ENCODE measurements at places on chromosomes 6 and 20.

DNA sequence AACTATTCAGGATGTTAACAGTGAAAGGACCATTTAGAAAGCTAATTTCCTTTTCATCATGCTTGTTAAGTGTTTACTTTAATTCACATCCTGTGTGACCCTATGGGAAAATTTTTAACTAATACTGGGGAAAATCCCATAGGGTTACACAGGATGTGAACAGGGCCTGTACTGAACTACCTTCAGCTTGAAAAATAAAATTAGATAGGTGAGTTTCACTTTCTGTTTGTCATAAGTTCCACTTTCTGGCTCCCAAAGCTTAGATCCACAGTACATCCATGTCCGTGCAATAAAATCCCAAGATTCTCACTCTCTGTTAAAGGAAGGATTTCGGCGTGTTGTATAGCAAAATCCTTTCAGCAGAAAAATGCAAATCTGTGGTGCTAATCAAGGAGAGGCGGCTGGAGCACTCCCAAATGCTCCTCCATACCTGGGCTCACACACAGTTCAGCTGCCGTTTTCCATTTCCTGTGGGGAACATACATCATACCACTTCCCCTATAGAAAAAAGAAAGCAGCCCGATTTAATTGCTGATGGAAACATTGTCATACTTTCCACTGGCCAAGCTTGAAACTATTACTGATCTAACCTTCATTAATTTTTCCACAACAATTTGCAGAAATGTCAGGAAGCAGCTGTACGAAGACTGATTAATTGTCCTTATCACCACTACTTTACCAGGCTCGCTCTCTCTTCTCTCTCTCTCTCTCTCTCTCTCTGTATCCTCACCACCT, 125.2 kb downstream of the HIVEP2 start:
- DNase-seq, result peak; percentile 45

- DNase-seq, result no peak
These were observed 4.1 kb upstream of the DLL1 start for GRCh38 chr6:170294813-170295509.

DNA sequence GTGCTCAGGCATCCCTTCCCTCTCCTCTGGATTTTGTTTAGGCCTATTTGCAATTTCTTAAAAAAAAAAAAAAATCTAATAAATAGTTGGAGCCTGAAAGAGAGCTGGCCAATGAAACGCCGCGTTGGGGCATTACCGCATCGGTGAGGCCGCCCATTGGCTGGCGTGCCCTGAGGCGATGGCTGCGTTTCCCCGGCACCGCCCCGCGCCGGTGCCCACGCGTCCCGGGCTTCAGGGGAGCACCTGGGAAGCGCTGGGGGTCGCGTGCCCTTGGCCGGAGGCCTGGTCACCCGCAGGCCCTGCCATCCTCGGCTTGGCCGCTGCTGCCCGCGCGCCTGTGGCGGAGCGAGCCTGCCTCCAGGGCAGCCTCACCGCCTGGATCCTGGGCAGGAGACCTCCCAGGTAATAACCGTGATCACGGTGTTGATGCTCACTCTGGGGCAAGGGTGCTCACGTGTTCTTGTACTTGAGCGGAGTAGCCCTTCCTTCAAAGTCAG, 155.4 kb downstream of the NRN1 start:
- DNase-seq, result peak; percentile 74

DNA sequence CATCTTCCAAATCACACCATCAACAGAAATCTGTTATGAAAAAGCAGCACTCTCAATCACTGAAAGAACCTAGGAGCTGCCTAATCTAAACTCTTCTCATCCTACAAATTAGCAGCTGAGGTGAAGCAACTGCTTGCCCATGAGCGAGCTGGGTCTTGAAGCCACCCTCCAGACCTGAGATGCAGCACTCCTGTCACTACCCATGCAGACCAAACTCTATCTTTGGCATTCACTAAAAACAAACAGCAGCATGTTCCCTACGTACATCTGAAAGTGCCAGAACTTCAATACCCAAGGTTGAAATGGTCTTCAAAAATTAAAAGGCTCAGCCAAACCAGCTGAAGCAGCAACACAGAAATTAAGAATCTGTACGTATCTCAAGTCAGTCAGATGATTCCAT, 14.3 kb downstream of the ADNP start:
- no peak for DNase-seq

- DNase-seq, result no peak
These were observed 67.4 kb downstream of the CNBD2 start for GRCh38 chr20:36035745-36036144.

DNA sequence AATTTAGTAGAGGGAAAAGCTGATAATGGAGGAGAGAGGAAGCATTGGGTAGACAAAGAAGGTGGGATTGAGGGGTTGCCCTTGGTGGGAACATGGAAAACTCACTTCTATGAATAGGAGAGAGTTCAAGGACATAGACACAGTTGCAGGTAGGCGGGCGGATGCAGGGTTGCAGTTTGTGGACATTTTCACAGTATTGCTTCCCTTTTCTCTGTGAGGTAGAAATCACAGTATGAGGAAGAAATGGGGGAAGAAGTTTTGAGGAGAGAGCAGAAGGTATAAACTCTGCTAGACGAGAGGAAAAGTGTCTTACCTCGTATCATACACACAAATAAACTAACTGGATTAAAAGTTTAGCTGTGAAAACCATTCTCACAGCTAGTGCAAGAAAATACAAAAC, 200.7 kb upstream of the ECI2 start:
- no peak for DNase-seq

- DNase-seq, result no peak
These were observed at the start of gene FRK for GRCh38 chr6:116060572-116061283. Gene FRK, minus strand, starts transcription at chr6:116060891. Its CDS starts 580 bp downstream, at chr6:116060311.

DNA sequence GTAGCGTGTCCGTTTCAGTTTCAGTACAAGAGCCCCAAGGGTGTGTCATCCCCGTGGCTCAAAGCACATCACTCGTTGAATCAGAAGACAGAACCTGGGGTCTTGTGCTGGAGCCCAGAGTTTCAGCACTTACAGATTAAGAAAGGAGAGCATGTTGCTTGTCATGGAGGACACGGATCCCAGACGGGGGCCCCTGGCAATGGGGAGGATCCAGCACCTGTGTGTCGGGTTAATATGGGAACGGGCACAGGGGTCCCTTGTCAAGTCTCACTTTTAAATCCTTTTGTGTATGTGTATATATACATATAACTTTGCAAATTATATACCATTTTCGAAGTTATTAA, 23.4 kb downstream of the THBS2 start:
- no peak for DNase-seq

- peak; percentile 35 for DNase-seq
These were observed 3.1 kb upstream of the CABLES2 start for GRCh38 chr20:62409931-62410745.

GRCh38 chr6:47785182-47785581, 3.4 kb downstream of the OPN5 start:
- no peak for DNase-seq

DNA sequence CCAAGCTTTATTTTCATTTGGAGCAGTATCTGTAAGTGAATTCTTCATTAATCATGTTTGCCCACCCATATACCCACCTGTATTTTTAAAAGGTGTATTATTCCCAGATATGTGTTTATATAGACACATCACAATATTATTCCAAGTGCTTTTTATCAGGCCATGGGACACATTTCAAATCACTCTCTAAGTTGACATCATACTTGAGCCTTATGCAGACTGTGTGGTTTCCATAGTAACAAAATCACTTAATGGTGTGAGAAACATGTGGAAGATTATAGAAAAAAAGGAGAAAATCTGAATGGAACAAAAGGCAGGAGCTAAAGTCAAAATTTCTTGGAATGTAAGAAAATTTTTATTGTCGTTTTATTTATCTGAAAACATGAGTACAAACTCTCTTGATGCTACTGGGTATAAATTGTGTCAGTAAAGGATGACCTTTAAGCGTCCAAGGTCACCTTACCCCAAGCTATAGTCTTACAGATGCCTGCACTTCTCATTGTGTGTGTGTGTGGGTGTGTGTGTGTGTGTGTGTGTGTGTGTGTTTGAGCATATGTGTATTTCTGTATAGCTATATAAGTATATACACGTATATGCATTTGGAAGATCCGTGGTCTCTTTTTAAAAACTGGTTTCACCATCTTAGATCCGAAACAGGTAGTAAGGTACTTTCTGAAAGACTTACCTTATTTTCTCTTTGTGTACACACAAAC, 79.8 kb upstream of the CCN6 start:
- no peak for DNase-seq
